ENCODE measurements at places on chromosomes 13 and 19.

DNA sequence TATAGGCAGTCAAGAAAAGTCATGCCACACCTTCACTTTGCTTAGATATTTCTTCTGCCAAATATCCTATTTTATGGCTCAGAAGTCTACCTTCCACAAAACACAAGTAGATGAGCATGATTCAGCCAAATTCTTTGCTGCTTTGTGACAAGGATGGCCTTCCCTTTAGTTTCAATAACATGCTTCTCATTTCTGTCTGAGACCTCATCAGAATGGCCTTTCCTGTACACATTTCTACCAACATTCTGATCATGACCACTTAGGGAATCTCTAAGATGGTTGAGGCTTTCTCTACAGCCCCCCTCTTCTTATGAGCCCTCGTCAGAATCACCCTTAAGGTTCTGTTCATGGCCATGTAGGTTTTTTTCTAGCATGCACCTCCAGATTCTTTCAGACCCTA is 96.2 kb downstream of the COL4A2 start:
- DNase-seq = no peak

GRCh38 chr13:76632401-76633044 is 253.7 kb downstream of the KCTD12 start:
- no peak for DNase-seq

DNA sequence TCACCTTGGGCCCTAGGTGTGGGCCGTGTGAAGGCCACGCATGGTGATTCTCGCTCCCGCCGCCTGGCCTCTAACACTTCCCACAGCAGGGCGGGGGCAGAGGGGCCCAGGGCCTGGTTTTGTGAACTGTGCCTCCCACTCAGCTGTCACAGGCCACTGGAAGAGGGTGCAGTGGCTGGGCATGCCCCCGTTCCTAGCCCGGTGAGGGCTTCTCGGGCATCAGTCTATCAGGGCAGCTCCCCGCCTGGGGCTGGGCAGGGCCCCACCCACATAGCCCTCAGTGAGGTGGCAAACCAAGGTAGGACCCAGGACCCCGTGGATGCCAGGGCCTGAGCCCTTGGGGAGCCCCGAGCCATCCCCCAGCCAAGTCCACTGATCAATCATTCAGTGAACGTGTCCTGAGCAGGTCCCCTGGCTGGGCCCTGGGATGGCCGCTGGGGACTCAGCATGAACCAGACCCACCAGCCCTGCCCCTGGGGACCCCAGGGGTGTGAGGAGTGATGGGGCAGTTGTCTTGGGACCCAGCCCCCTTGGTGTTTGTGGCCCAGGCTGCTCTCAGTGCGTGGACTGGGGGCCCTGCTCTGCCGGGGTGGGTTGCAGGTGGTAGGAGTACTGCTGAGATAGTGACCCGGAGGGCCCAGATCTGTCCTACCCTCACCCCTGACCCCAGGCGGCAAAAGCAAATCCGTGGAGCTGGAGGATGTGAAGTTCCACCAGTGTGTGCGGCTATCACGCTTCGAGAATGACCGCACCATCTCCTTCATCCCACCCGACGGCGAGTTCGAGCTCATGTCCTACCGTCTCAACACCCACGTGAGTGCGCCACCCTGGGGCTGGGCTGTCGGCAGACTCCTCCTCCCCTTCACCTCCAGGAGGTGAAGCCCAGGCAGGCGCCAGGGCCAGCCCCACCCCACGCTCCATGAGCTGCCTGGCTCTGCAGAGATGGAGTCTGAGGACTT is 29.4 kb downstream of the AP1M1 start:
- no peak for DNase-seq

DNA sequence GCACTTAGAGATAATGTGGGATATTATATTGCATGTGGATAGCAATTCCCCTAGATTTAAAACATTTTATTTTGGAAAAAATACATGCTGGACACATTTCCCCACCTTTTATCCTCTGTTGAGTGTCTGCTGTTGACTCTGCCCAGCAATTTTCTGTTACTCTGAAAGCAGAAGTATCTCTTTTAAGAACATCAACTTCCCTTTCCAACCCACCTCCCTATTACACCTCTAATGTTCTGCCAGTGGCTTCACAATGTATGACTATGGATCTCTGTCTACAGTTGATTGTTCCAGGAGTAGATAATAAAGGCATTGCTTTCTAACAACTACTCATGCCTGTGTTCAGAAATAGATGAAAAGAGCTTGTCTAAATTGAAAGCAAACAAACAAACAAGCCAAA is 754.8 kb upstream of the SLITRK6 start:
- DNase-seq = no peak

GRCh38 chr19:12843999-12844732 is 5.9 kb downstream of the MAST1 start:
- no peak for DNase-seq

DNA sequence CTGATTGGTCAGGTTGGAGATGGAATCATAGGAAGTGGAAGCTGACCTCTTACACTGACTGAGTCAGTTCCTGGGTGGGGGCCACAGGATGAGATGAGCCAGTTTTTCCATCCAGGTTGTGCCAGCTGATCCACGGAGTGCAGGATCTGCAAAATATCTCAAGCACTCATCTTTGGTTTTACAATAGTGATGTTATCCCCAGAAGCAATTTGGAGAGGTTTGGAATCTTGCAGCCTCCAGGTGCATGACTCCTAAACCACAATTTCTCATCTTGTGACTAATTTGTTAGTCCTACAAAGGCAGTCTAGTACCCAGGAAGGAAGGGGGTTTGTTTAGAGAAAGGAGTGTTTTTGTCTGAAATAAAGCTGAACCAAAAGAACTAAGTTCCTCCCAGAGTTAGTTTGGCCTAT is 212.8 kb downstream of the SLITRK6 start:
- DNase-seq = no peak

GRCh38 chr19:30852168-30852567 is 480.0 kb downstream of the ZNF536 start:
- DNase-seq = no peak
